ENCODE measurements at places on chromosomes 11 and 22.

GRCh38 chr22:27581688-27582087, 219.9 kb downstream of the MN1 start:
- DNase-seq: no peak

DNA sequence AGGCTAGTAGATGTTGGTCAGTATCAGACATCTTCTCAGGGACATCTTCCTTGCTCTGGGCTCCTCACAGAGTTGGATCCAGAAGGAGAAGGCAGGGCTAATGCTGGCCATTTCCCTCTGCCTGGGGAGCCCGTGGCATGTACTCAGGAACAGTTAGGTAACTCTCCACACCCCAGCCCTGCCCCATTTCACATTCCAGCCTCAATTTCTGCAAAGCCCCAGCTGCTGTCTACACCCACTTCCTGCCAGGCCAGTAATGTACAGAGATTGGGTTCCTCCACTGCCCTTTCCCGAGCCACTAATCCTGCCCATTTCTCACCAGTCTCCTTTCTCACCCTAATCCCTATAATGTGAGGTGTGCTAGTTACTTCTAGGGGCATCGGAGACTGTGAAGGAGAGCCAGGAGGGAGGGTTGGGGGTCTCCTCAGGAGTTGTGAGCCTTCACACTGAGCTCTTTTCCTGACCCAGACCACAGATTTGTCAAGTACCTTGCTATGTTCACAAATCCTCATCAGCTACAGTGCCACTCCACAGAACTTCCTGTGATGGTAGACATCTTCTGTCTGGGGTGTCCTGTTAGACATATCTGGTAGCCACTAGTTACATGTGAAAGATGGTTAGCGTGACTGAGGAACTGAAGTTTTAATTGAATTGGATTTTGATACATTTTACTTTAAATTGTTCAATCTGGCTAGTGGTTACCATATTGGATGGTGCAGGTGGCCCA, 1.3 kb upstream of the SEC14L3 start:
- no peak for DNase-seq

DNA sequence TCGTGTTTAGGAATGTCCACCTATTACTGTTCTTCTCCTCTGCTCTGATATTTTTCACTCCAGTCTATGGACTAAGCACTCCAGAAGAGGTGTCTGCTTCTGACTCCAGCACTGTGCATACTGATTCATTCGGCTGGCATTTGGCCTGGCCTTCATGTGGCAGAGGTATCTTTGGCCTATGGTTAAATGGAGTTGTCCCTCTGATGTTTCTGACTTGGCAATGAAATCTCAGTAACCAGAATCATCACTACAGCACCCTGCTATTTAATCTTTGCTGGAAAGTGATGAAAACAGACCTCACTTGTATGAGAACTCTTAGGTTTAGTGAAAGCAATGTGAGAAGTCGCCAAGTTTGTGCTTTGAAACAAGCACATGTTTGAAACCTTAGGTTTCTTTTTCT, 155.2 kb downstream of the MAML2 start:
- DNase-seq: no peak

DNA sequence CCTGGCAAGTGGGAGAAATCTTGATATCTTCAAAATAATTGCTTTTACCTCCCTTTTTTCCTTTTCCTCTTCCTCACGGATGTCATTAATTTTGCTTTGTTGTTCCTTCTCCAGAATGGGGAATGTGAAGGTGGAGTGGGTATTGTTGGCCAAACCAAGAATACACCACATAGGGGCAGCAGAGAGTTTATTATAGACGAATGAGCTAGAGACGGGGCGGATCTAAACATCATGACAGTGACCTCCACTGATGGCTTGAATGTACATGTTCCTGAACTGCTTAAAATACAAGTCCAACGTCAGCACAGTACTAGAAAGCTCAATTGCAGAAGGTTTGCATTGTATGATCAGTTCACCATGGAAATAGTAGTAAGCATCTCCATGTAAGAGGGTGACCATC, 122.3 kb upstream of the SNX19 start:
- no peak for DNase-seq

- DNase-seq: no peak
Observed at GRCh38 chr11:44532809-44533208, 32.7 kb upstream of the CD82 start.

GRCh38 chr22:19622061-19622441, 92.3 kb upstream of the SEPTIN5 start:
- no peak for DNase-seq

DNA sequence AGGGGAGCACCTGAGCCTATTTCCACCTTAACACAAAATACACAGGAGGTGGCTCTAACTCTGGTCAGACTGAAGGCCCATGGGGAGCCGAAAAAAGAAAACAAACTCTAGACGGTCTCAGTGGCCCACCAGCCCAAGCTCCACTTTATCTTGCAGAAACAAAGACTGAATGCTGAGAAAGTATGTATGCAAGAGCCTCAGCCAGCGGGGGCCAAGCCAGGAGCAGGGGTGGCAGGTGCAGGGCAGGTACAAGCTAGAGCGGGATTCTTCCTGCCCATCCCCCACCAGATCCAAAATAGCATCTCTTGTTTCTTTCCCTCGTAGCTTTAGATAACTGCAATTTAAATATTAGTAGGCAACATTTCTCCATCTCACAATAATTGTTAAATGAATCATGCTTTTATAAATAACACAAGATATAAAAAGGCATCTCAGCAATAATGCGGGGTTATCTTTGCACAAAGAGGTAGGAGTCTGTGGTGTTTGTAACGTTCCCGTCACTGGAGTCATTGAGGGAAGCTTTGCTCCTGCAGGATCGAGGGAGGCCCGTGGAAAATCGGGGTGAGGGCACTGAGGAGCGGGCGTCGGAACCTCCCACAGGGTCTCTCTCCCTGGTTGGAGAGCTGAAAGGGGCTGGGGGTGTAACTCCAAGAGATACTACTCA, 418.0 kb downstream of the SHANK2 start:
- no peak for DNase-seq

- DNase-seq: no peak
Observed at GRCh38 chr11:65212226-65212801, 30.6 kb downstream of the CAPN1 start.
